ENCODE measurements at places on chromosomes 5 and 9.
A peak's percentile ranks its signal among the peaks of the same experiment; 100 is the strongest.

- no peak for DNase-seq
Observed at GRCh38 chr5:30605693-30606268, 587.7 kb upstream of the CDH6 start.

- peak; percentile 60 for DNase-seq
Observed at GRCh38 chr5:33894566-33894965, 2.8 kb upstream of the ADAMTS12 start.

GRCh38 chr5:58787987-58788386 lies 205.1 kb downstream of the RAB3C start:
- DNase-seq: no peak

DNA sequence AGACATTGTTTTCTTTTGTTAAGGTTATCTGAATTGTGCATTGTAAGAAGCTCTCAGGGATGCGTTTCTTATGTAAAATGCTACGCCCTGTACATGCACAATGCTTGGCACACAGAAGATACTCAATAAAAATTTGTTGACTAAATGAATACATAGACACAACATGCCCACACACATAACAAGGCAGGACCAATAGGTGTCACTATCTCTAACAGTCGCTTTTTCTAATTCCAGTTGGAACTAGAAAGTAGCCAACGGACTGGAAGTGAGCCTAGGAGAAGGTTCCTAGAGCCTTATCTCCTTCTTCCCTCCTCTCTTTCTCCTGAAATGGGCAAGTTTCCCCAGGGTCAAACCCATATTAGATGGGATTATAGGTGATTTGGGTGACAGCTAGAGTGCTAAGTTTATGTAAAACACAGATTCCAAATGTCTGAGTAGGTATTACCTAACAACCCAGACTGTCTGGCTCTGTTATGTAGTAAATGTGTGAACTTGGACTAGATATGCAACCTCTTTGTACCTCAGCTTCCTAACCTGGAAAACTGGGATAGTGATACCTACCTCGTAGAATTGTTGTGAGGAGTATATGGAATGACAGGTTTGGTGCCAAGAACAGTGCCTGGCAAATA lies 603.0 kb downstream of the RAB3C start:
- DNase-seq: no peak

- no peak for DNase-seq
Observed at GRCh38 chr9:97918611-97919010, 3.7 kb downstream of the TRMO start.

GRCh38 chr5:69184621-69185020 lies 4.8 kb upstream of the CENPH start:
- DNase-seq: no peak

- DNase-seq: no peak
Observed at GRCh38 chr5:174745590-174746103, 21.3 kb downstream of the MSX2 start.

- DNase-seq: no peak
Observed at GRCh38 chr9:116796669-116797068, 109.6 kb downstream of the TRIM32 start.

DNA sequence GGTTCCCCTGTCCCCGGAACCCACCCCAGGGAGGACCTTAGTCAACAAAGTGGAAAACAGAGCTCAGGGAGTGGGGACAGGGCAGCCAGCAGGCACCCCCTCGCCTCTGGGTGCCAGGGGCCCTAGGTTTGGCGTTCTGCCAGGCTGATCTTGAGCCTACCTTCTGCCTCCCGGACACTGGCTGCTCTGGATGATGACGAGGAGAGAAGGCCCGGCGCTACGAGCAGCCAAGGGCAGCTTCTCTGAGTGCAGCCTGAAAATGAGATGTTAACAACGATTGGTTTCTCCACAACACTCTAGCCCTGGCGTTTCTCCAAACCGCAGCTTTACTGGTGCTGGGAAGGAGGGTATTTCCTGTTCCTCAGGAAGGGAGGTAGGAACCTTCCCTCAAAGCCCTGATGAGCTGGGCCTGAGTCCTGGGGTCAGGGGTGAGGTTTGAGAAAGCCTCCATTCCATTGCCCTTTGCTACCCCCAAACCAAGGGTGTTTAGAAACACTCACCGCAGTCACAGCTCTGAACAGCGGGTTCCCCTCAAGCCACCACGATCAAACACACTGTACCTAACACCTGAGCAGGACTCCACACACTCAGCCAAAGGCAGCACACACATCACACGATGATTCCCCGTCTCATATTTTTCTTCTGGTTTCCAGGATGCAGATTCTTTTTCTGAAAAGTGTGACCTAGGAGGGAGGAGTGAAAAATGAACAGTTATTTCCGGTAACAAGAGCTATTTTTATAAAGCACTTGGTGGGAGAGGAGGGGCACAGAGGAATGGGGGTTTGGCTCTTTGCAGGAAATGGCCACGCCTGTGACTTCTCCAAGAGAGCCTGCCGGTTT lies at the start of gene STING1:
Gene STING1, minus strand, starts transcription at position 709 of the 840 bp plus-strand sequence. CDS start 1,054 bp downstream, outside the sequence.
- DNase-seq: peak; percentile 89

DNA sequence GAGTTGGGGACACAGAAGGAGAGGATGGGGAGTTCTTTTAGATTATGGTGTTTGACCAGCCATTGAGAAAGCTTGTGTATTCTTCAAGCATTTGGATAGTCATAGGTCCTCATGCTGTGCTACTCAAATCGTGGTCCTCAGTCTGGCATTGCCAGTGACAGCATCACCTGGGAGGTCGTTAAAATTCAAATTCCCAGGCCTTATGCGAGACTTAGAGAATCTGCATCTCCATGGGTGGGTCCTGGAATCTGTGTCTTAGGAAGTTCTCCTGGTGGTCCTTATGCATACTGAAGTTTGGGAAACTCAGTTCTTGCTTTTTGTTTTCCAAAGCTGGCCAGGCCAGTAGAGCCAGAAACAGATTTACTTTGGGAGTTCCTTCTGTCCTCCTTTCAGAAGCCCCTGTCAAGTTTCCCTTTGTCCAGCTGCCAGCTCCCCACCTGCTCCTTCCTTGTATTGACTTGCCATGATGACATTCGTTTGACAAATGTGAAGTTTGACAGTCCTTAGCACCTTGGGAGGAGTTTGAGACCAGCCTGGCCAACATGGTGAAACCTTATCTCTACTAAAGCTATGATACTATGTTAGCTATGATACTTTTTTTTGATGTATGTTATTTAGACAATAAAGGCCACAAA lies 95.6 kb downstream of the PALM2AKAP2 start:
- DNase-seq: no peak

- DNase-seq: no peak
Observed at GRCh38 chr9:108652851-108653250, 202.9 kb downstream of the ACTL7B start.

DNA sequence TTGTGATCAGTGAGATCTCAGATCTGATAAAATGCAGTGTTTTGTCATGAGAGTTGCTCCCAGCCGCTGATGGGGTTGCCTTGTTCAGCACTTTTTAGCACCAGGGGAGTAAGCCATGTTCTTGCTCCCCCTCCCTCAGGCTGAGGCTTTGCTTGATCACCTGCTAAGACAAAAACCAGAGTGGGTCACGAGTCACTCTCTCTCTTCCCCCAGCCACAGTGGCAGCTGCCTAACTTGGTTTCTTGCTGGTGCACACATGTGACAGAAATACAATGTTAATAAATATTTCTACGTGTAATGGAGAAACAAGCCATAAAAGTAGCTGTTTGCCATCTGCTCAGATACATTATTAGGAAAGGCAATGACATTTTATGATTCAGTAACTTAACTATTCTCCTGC lies 212.4 kb upstream of the DMRT1 start:
- no peak for DNase-seq

GRCh38 chr9:107710953-107711352 lies 221.4 kb upstream of the KLF4 start:
- DNase-seq: no peak

- DNase-seq: no peak
Observed at GRCh38 chr9:131837836-131838235, 98.0 kb upstream of the RAPGEF1 start.

DNA sequence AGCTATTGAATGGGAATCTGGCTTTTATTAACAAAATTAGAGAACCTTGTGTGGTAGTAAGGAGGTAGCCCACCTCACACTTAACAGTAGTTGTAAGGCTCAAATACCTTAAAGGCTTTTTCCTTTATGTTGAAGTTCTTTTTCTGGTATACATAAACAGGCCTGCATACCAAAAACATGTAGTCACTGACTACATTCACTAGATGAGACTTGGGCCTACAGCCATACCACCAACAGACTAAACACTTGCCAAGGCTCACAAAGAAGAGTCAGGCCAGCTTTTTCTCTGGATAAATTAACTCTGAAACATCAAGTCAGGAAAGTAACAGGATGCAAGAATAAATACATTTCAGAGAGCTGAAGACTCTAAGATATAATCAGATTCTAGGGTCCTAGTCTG lies 78.6 kb upstream of the MPDZ start:
- DNase-seq: peak; percentile 56

DNA sequence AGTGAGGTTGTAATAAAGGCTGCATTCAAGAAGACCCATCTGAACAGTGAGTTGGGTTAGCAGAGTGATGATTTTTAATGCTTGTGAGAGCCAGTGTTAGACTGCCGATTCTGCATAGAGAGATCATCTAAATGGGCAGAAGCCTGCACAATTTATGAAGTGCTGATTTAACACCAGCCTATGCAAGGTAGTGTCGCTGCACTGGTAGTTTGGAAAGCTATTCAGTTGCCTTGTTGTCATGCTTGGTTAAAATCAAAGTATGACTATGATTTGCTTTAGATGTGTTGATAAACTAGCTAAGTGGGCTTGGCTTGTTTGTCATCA lies 379 bp upstream of the LRRTM2 start:
- no peak for DNase-seq

Data from non-pigmented ciliary epithelial cell (primary cell).